ENCODE measurements at places on chromosomes 1 and 21.

DNA sequence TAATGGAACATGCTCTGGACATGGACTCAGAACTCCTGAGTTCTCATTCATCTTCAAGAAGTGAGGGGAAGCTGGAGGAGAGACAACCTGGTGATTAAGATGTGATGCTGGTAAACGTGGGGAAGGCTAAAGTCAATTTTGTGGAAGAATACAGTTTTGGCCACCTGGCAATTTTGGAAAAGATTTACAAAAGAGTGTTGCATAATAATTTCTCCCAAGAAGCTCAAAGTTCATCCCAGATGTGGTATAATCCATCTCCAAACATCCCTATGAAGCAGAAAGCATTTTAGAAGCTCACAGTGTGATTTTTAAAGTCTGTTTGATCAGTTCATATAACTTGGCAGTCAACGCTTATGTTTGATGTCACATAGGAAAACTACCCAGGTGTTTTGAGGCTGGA is 208.7 kb downstream of the LMX1A start:
- DNase-seq = no peak

GRCh38 chr1:79777481-79778219 is 771.1 kb upstream of the ADGRL4 start:
- peak; percentile 42 for DNase-seq

DNA sequence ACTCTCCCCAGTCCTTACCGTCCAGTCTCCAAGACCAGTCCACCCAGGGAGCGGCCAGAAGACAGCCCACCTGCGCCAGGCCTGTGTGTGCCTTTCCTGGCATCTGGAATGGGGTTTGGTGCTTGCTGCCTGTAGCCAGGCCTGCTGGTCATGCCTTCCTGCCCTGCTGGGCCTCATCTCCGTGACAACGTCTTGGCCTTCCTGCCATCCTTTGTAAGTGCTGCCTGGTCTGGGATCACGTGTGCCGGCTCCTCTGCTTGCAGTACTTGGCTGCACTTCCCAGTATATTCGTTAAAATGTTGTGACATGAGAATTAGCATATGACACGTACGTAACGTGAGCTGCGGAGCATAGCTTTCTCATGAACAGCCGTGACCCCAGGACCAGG is 145.3 kb upstream of the COL6A1 start:
- no peak for DNase-seq

DNA sequence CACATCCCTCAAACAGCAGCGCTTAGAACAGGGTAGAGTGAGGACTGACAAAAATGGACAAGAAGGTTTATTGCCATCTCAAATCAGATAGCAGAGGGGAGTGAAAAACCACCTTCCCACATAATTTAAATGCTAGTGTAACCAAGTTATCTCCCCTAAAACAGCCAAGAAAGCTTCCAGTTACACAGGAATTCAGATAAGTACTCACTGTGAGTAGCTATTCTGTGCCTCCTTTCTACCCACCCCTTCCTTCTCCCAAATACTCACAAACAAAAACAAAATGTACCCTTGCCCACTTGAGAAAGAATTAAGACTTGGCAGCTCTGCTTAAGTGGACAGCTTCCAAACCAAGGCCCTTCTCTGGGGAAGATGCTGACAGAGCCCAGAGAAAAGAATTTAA is 9.1 kb downstream of the OTUD7B start:
- DNase-seq = no peak

DNA sequence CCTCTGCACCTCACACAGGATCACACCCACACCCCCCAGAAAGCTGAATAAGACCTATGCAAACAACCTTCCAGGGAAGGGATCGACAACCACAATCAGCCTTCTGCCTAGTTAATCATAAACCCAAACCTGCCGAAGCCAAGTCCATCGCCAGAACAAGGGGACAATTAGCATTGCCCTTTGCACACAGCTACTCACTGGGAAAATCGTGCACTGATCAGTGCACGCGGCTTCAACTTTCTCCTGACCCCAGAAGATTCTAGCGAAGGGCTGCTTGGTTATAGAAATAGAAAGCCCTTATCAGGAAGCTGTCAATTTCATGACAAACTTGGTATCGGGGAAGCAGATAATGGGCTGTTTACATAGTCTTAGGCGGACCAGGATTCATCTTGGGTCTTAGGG is 29.5 kb downstream of the RUNX1 start:
- no peak for DNase-seq

DNA sequence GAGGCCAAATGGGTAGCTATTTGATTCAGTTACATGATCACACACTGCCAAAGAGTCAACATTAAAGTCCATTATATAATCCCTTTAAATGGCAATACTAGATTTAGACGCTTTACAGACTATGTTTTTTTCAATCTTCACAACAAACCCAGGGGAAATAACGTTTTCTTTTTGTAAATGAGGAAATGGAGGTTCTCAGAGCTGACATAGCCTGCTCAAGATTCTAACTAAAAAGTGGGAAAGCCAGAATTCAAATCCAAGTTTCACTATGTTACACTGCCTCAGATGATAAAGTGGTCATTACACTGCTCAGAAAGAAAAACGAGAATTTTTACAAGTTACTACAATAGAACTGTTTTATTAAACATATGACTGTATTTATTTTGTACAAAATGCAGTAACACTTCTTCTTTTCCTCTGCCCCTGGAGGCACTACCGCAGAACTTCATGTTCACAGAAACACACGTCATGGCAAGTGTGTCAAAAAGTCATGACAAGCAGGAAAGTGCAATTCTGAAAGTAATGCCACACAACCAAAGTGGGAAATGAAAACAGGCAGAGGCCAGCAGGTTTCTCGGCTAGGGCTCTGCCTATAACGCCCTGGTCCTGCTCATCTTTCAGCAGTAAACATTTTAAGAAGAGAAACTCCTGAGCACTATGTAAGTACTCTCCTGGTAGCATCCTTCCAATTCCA is 19.0 kb downstream of the THEMIS2 start:
- DNase-seq = no peak

- DNase-seq = no peak
Observed at GRCh38 chr1:92240034-92240433, 22.3 kb downstream of the C1orf146 start.

DNA sequence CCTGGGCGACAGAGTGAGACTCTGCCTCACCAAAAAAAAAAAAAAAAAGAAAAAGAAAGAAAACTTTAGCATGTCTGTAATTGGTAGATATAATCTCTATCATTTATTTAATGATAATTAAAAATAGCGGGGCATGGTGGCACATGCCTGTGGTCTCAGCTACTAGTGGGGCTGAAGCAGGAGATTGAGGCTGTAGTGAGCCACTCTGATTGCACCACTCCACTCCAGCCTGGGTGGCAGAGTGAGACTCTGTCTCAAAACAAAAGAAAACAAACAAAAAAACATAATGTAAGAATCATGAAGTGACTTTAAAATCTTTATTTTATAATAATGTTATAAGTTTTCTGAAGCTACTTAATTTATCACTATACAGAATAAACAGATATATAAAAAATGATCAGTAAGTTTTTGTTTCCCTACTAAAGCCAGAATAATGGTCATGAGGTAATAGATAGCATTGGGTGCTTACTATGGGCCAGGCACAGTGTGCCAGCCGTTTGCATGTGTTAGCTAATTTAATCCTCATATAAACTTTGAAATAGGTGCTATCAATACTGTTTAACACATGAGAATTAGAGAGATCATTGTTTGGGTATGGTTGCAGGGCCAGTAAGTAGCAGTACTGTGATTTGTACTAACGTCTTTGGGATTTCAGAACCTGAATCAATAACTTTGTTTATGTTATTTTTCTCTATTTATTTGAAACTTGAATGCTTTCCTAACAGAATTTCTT is 23.8 kb downstream of the CLIC4 start:
- no peak for DNase-seq

DNA sequence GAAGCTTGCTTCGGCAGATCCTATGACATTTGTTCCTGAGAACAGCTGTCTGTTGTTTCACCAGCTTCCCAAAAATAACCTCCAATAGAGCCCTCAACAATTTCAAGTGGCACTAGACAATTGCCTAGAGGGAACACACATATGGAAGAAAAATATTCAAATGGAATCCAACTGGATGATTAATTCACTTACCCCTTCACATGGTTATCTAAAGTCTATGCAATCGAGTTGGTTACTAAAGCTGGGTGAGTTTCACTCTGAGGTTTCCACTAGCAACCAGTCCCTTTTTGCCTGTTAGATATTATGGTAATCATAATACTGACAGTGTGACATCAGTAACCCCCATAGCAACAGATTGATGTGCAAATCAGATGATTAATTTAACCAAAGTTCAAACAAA is at the start of gene LEMD1:
Gene LEMD1, minus strand, starts transcription at position 259 of the 400 bp plus-strand sequence. CDS start 1,520 bp downstream, outside the sequence.
- no peak for DNase-seq

GRCh38 chr1:240706150-240706935 is 94.4 kb upstream of the GREM2 start:
- DNase-seq = no peak

DNA sequence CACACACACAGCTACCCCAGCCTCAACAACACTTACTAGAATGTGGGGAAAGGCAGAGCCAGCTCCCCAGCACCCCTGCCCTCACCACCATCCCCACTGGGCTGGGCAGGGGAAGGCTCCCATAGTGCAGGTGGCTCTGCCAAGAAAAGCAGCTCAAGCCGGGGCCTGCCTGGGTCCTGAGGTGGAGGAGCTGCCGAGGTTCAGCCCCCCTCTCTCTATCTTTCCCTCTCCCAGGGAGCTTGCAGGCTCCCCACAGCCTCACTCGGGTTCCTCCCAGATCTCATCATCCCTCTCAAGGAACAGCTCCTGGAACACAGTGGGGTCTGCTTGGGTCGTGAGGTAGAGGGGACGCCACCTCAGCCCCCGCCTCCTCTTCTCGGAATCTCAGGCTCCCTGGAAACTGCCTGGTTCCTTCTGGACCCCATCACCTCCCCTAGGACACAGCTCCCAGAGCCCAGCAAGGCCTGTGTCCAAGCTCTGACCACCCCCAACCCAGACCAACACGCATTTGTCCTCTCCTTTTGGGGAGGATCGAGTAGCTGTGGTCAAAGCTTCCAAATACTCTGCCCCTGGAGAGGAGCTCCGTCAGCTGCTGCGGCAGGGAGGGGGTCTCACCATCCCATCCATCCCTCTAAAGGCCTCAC is 704 bp downstream of the S100A16 start:
- no peak for DNase-seq

DNA sequence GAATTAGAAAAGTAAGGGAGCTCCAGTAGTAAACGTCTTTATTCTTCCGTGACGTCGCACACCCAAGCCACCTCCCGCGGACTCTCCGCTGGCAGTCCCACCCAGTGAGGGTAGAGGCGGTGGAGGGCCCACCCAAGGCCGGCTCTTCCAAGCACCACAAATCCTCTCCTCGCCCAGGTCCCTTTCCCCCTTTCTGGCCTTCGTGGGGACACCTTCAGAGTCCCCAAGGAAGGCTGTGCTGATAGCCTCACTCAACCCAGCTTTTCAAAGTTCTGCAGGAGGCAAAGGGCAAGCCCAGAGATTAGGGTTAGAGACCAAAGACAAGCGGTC is 349 bp upstream of the GPN2 start:
- DNase-seq = no peak

DNA sequence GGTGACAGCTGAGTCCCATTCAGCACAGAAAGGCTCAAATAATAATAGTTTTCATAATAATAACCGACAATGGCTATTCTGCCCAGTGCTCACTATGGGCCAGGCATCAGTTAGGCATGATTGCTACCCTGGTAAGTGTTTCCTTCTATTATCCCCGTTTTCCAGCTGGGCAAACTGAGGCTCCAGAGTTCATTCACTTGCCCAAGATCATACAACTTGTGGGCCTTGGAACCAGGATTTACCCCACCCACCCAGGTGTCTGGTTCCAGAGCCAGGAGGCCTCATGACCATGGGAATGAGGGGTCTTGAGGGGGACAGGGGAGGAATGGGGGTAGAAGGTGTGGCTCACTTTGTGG is 518 bp downstream of the PLOD1 start:
- no peak for DNase-seq

DNA sequence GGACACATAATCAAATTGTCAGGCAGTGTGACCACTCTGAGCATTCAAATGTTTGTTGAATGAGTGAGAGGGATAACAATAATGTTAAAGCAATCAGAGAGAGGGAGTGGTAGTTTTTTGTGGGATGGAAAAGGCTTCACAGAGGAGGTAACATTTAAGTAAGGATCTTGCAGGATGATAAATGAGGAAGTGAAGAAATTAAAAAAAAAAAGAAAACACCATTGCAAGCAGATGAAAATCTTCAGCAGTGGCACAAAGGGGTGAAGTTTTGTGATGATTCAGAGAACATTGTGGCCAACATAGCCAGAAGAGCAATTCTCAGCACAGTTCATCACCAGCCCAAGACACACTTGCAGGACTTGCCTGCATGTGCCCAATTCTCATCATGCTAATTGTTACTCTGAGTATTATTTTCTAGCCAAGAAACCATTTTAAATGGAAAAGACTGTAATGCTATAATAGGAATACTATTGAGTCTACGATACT is 35.0 kb downstream of the OVGP1 start:
- no peak for DNase-seq

DNA sequence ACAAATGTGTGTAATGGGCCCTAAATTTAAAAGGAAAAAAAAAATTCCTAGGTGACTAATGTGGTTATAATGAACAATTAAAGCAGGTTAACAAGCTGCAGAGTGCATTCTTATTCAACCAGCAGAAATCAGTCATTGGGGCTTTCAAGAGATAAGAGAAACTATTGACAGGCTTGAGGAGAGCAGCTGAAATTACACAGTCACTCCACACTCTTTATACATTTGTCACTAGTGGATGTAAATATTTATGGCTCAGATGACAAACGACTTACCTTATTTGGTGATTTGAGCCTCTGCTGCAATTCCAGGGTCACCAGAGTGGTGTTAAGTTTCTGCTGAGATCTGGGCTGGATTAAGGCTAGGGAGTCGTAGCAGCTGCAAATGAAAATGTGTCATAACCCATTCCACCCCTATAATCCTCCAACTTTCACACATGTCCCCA is 896.3 kb downstream of the TTLL7 start:
- DNase-seq = peak; percentile 3

DNA sequence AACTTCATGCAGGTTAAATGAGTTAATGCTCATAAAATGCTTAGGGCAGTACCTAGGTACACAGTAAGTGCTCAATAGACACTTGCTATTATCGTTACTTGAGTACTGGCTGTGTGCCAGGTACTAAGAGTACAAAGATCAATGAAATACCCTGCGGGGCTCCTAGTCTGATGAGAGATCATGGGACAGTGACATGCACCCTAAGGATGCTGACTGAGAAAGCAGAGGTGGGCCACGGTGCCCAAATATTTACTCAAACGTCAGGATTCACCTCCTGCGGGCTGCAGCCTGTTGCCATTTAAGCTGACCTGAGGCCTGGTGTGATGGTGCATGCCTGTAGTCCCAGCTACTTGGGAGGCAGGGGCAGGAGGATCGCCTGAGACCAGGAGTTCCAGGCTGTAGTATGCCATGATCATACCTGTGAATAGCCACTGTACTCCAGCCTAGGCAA is 19.8 kb upstream of the LUZP1 start:
- DNase-seq = no peak

DNA sequence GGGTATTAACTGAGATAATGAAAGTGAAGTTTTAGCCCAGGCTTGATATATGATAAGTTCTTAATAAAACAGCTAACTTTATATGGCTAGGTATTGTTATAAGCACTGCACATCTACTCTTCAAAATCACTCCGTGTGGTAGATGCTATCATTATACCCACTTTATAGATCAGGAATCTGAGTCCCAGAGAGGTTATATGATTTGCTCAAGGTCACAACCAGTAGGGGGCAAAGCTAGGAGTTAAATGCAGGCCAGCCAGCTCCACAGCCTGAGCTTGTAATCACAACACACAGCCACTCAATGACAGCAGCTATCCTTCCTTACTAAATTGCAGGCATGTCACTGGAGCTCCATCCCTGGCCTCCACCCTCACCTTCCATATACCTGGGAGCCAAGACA is 115.8 kb downstream of the CAPN8 start:
- peak; percentile 14 for DNase-seq

Data from GM23338 (cell line).